ENCODE measurements at places on chromosomes 7 and 10. TPM values are rescaled to one million over a fixed set of nuclear protein-coding genes. Genes with fewer than 3 reads are reported as not detected.

Gene LRRC61
- total RNA-seq: 46.1 TPM

DNA sequence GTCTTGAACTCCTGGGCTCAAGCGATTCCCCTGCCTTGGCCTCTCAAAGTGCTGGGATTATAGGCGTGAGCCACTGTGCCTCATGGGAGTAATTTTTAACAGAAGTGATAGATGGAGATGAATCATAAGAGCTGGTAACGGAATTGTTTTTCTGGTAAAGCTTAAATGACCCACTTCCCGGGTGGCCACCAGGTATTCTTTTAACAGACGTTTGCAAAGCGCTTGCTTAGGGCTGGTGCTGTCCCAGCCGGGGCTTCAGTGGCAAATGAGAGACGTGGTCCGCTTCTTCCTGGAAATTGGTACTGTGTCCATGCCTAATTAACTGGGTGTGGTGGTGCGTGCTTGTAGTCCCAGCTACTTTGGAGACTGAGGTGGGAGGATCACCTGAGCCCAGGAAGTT lies 23.5 kb downstream of the CAMK1D start:
- no peak overlapping the region for H3K27ac ChIP-seq
- H3K36me3 ChIP-seq: no peaks in the 10 kb centered on the region
- H3K4me3 ChIP-seq: no peak overlapping the region
- no peaks in the 10 kb centered on the region for H3K27me3 ChIP-seq

- no peaks in the 10 kb centered on the region for H3K36me3 ChIP-seq
- H3K27ac ChIP-seq: peak overlapping the region; percentile 49
- H3K4me1 ChIP-seq: peaks cover 19% of the 10 kb centered on the region
- H3K4me3 ChIP-seq: peak overlapping the region; percentile 25
Observed at GRCh38 chr10:47165711-47166404, 134.1 kb upstream of the GDF10 start.

DNA sequence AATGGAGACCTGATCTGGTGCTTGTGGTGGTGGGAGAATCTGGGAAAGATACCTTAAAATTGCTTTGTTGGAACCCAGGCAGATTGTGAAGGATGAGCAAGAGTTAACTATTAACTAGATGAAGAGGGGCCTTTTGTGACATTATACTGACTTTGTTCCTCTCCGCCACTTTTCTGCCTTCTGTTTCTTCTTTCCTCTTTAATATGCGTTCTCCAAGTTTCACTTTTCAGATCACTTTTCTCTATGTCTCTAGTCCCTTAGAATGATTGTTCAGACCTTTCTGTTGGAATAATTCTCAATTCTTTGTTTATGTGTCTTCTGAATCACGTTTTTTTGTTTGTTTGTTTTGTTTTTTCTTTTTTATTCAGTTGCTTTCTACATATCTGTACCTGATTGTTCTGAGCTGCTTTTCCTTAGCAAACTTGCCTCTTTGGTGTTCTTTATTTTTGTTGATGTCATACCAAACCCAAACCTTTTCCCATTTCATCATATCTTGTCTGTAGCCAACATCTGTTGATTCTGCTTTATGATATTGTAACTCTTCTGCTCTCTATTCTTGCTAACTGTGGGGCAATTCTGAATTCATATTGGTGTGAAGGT lies 2.8 kb downstream of the BMPR1A start:
- no peaks in the 10 kb centered on the region for H3K27me3 ChIP-seq
- DNase-seq: no peak
- peaks cover 24% of the 10 kb centered on the region for H3K4me1 ChIP-seq
- H3K4me3 ChIP-seq: peak overlapping the region; percentile 69

DNA sequence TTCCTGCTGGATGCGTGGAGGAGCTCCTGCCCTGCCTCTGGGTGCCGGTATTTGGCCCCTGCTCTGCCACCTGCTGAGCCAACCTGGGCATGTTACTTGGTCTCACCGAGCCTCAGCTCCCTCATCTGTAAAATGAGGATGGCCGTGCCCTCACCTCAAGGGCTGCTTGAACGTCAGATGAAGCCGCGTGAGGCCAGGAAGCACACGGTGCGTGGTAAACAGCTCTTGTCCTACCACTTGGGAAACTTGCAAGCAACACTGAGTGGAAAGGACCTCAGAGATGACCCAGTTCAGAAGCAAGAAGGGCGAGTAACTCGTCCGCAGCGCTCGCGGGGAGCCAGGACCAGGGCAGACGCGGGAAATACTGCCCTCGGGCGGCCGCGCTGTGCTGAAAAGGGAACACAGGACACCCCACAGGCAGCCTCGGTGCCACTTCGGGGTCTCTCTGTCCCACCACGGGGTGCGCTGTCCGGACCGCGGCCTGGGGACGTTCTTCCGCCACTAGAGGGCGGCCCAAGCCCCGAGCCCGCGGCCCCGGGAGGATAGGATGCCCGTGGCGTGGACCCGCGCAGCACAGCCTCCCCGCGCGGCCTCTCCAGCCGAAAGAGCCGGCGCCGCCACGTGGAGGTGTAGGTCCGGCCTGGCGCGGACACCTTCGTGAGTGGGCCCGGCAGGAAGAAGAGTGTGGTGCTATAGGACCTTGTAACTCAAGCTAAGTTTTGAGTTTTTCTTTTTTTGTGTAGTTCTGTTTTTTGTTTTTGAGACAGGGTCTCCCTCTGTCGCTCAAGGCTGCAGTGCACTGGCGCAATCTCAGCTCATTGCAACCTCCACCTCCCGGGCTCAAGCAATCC lies 94.1 kb downstream of the PRKAG2 start:
- H3K4me1 ChIP-seq: peaks cover 9% of the 10 kb centered on the region
- peak overlapping the region; percentile 1 for H3K27ac ChIP-seq
- DNase-seq: peak; percentile 84
- no peaks in the 10 kb centered on the region for H3K27me3 ChIP-seq

GRCh38 chr10:3095373-3096139 lies 28.2 kb downstream of the PFKP start:
- peak overlapping the region; percentile 66 for H3K27ac ChIP-seq
- H3K27me3 ChIP-seq: no peaks in the 10 kb centered on the region
- no peak overlapping the region for H3K4me3 ChIP-seq
- DNase-seq: no peak

- H3K36me3 ChIP-seq: peaks cover 16% of the 10 kb centered on the region
- peak overlapping the region; percentile 97 for H3K27ac ChIP-seq
- peak; percentile 14 for DNase-seq
- H3K4me1 ChIP-seq: peaks cover 89% of the 10 kb centered on the region
Observed at GRCh38 chr10:44966129-44966815, 6.7 kb downstream of the RASSF4 start.

DNA sequence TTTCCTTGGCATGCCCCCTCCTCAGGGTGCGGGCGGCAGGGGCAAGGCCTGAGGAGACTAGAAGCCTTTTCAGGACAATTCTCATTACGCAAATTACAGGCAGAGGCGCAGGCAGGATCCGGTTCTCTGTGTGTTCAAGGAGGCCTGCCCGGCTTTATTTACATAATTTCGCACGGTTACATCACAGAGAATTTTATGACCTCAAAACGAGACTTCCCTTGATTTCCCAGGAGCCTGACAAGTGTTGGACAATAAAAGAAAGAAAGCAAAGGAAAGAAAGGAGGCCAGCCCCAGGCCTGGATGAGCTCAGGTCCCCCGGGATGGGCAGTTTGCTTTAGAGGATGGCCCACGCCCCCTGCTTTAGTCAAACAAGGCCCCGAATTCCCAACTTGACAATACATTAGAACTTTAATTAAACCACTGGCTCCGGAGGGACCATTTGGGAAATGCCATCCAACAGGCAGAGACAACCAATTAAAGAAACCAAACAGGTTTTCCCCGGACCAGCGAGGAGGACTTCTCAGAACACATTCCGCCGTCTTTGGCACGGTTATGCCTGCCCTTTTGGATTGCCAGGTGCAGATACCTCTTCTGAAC lies 2.9 kb downstream of the MNX1 start:
- peaks cover 45% of the 10 kb centered on the region for H3K27me3 ChIP-seq
- H3K27ac ChIP-seq: no peak overlapping the region
- peaks cover 51% of the 10 kb centered on the region for H3K4me1 ChIP-seq
- no peaks in the 10 kb centered on the region for H3K36me3 ChIP-seq
- no peak for DNase-seq
- no peak overlapping the region for H3K4me3 ChIP-seq

- no peak overlapping the region for H3K4me3 ChIP-seq
- H3K27ac ChIP-seq: no peak overlapping the region
- no peak for DNase-seq
Observed at GRCh38 chr7:149685455-149685854, 87.9 kb downstream of the ZNF467 start.

DNA sequence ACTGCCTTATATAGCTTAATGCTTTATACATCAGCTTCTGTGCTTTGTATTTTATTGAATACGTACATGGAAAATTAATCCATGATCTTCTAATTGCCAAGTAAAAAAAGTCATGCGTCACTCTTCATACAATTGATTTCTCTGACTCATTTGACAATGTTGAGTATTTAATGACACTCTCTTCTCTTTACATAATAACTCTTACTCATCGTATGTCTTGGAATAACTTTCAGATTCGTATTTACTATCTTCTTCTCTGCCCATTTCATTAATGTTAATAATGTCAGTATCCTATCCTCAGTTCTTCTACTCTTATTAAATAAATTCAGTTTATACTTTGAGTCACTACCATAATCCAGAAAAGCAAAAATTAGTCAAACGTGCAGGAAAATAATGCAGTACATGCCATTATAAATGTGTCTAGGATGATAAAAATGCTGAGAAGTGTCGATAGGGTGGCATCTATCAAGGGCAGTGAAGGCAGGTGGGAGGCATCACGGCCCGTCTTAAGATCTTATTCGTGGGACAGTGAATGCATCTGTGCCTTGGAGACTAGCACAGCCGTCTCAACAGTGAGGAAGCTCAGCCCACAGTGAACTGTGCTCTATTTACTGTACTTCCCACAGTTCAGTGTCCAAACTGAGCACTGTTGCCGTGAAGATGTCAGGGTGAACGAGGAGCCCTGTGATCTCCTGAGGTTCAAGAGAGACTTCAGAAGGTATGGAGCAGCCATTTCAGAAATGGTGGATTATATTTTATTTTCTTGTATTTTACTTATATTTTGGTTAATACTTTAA lies 39.8 kb upstream of the AKR1E2 start:
- DNase-seq: no peak
- H3K4me1 ChIP-seq: peaks cover 13% of the 10 kb centered on the region
- H3K4me3 ChIP-seq: no peak overlapping the region
- H3K27me3 ChIP-seq: no peaks in the 10 kb centered on the region
- H3K27ac ChIP-seq: no peak overlapping the region
- H3K36me3 ChIP-seq: no peaks in the 10 kb centered on the region

GRCh38 chr7:101519324-101520023 lies 109.6 kb downstream of the MYL10 start:
- no peaks in the 10 kb centered on the region for H3K27me3 ChIP-seq
- peaks cover 32% of the 10 kb centered on the region for H3K4me1 ChIP-seq
- no peaks in the 10 kb centered on the region for H3K36me3 ChIP-seq
- no peak overlapping the region for H3K4me3 ChIP-seq
- DNase-seq: no peak

DNA sequence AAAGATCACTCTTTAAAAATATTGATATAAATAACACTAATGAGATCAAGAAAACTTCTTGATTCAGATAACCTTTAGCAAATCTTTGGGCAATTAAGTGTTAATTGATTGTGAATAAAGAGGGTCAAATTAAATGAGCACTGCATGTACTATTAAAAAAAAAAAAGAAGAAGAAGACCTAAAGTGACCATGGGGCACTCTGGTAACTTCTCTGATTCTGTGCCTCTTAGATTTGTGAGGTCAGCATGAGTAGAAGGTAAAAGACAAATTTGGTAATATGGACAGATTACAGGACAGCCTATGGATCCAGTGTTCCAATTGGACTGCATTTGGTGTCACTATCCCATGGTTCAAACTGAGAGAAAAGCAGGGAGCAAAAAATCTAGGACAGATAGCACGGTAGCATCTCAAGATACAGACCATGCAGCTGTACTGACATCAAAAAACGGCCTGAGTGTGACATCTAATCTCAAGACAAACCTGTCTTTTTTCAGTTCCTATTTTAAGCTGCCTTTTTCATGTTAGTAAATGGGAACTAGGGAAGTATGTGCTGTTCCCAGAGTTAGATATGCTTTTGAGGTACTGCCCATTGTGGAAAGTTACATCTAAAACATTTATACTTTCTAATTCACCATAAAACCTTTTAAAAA lies 128.0 kb downstream of the KCND2 start:
- no peaks in the 10 kb centered on the region for H3K4me1 ChIP-seq
- no peak overlapping the region for H3K4me3 ChIP-seq
- no peaks in the 10 kb centered on the region for H3K36me3 ChIP-seq
- H3K27me3 ChIP-seq: no peaks in the 10 kb centered on the region
- no peak overlapping the region for H3K27ac ChIP-seq
- no peak for DNase-seq

Gene SKIDA1
- 5.3 TPM for total RNA-seq

Gene CTAGE6
- not detected for total RNA-seq

DNA sequence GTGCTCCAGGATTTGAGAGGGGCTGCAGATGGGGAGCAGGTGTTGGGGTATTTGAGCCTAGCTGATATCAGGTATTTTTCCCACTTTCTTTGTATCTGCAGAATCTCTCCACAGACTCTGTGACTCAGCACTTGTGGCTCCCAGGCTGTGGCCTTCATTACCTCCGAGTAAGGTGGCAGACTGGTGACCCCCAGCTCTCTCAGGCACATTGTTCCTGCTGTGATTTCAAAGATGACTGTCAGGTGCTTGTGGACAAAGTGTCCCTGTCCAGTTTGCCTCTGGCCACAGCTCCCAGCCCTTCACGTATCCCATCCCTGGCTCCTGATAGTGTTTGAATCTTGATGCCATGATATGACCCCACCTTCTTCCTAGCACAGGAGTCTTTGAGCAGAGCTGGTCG lies 396.8 kb upstream of the PODXL start:
- no peaks in the 10 kb centered on the region for H3K36me3 ChIP-seq
- no peak overlapping the region for H3K27ac ChIP-seq

GRCh38 chr7:138259675-138260074 lies 183.4 kb downstream of the AKR1D1 start:
- no peak overlapping the region for H3K27ac ChIP-seq
- H3K36me3 ChIP-seq: no peaks in the 10 kb centered on the region
- H3K4me1 ChIP-seq: no peaks in the 10 kb centered on the region
- no peak for DNase-seq
- no peak overlapping the region for H3K4me3 ChIP-seq
- no peaks in the 10 kb centered on the region for H3K27me3 ChIP-seq

Gene FEZF1
- not detected for total RNA-seq

DNA sequence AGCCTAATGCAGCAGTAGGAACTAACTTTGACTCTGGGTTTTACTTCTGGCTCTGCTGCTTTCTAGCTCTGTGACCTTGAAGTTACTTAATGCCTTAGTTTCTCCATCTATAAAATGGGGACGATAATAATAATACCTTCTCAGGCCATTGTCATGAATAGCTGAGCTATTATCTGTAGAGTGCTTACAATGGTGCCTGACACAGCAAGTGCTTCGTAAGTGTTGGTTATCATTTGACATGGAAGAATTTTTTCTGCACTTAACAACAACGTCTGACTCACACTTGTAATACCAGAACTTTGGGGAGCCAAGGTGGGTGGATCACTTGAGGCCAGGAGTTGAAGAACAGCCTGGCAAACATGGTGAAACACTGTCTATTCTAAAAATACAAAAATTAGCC lies 140.5 kb downstream of the ARL4A start:
- H3K27me3 ChIP-seq: no peaks in the 10 kb centered on the region
- no peaks in the 10 kb centered on the region for H3K4me1 ChIP-seq
- no peak overlapping the region for H3K4me3 ChIP-seq
- H3K27ac ChIP-seq: no peak overlapping the region

Measured in thyroid gland (tissue), 4 donors.